Cerebellum (tissue), 4 donors: ENCODE measurements at places on chromosomes 4 and X.

GRCh38 chr4:69831646-69832325 is 28.2 kb downstream of the SULT1E1 start:
- DNase-seq: no peak

DNA sequence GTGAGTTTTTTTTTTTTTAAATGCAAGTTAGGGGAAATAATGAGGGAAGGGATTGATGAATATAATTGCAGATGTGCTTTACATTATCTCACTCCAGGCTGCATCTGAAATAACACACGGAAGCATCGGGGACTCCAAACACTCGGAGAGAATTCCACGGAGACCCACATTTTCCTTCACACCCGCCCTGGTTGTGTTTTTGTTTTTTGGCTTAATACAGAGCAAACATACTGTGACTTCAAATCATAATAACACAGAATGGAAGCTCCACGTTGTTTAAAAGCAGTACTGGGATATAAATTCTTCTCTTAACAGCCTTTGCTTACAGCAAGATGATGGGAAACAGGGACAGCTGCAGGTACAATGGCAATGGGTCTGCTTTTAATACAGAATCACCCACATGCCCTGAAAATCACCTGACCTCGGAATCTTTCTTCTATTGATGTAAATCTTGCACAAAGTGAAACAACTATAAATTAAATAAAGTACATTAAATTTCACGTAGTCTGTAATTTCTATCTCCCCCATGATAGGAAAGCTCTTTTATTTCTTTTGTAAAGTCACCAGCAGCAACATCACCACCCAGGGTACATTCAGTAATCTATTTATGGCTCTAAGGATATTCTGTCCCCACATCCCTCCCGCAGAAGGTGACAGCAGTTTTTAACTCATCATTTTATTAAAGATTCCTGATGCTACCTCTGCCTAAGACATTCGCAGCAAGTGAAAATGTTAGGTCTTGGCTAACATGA is 119.3 kb downstream of the ZNF827 start:
- no peak for DNase-seq

GRCh38 chrX:119226446-119226845 is 9.6 kb upstream of the PGRMC1 start:
- DNase-seq: no peak

DNA sequence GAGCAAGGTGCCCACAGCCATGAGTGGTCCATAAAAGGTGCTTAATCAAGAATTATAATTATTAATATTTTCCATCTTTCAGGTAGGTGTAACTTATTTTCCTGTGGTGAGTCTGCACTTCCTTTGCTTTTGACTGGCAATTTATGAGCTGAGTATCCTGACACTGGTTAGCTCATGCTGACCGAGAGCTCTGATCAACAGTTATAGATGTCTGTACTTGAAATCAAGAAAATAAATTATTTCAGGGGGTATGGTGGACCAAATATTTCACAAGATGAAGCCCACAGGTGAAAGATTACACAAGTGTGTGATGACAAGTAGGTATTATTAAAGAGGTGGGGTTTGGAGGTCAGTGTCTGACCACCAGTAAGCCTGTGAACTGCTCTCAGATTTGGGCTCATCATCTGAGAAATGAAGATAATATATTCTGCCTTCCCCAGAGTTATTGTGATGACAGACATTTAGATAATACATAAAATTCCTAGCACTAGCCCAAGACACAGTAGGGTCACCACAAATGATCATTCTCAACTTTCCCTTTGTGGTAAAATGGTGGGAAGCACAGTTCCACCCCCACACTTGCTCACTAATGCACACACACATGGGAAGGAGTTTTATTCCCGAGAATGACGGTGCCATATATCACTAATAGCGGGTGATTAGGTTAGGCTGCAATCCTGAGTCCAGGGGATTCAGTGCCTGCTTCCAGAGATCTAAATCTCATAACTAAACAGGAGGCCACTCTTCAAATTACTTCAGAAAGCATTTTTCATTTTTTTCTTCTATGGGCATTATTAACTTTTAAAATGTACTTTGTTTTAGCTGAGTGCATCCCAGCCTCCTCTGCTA is 34.0 kb upstream of the PACRGL start:
- no peak for DNase-seq

DNA sequence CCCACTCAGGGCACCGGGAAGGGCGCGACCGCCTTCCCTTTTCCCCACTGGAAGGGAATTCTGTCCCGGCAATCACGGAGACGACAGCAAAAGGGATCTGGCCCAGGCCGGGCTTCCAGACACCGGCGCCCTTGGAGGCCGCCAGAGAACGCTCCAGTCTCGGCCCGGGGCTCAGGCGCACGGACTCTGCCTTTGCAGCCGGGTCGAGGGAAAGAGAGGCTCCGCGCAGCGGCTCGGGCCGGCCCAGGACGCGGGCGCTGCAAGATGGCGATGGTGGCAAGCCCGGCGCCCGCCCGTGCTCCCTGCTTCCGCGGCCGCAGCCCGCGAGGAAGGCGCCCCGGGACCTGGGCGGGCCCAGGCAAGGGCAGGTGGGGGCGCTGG is 1.1 kb downstream of the CTBP1 start:
- no peak for DNase-seq

DNA sequence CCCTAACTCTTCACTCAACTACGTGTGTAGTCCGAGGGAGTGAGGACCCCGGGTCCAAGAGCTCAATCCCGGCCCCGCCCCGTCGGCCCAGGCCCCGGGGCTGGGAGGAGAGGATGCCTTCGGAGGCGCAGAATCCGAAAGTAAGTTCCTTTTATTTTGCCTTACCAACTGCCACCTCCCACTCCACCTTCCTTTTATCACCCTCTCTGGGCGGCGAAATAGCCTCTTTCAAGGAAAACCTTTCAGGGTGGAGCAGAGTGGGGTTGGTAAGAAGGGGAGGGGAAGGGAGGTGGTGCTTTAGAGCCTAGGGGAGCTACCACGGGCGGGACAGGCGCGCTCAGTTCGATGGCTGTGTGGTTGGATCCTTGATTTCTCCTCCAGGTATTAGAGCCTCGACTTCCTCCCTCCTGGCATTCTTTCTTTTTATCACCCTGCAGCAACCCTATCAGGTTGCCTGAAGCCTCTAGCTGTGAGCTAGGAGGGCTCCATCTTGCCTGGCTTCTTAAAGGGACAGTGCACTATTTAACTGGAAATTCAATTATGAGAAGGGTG is 191.2 kb downstream of the RRAGB start:
- peak; percentile 3 for DNase-seq

GRCh38 chrX:9842541-9842940 is 56.3 kb downstream of the SHROOM2 start:
- no peak for DNase-seq

DNA sequence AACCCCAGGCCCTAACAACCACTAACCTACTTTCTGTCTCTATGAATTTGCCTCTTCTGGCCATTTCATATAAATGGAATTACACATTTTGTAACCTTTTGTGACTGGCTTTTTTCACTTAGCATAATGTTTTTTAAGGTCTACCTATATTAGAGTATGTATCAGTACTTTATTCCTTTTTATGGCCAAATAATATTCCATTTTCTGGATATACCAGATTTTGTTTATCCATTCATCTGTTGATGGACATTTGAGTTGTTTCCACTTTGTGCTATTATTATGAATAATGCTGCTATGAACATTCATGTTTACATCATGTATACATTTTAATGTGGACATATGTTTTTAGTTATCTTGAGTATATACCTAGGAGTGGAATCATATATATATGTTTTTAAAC is 35.5 kb downstream of the REPS2 start:
- no peak for DNase-seq
